Kidney capillary endothelial cell (primary cell): ENCODE measurements at places on chromosomes 16 and 17.

DNA sequence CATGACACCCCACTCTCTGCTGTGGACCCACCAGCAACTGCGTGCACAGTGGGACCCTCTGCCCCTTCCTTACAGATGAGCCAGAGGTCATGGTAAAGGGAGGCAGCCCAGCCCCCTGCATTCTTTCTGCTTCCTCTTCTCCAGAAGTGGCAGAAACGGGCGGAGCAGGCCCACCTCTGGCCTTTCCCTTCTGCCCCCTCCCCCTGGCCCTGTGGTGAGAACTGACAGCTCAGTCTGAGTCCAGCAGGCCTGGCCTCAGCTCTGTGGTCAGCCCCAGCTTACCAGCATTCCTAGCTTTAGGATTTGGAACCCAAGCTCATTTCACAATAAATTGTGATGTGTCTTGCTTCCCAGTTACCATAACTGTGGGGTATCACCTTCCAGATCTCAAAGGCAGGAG is 4.8 kb upstream of the ANKRD11 start:
- no peak for DNase-seq

DNA sequence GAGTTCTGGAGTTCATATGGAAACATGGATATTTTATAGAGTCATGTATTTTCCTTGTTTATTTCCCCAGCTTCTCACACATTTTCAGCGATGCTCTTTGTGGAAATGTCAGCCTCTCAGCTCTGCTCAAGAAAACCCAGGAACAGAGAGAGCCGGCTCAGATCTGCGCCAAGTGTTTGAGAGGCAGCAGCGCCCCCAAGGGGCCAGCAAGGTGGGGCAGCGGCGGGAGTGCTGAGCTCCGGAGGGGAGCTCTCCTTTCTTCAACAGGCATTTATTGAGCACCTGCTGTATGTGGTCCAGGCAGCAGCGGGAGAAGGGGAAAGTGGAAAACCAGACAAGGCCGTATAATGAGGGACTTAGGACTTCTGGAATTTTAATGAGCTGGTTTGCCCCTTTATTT is 421.1 kb upstream of the C16orf82 start:
- peak; percentile 10 for DNase-seq

DNA sequence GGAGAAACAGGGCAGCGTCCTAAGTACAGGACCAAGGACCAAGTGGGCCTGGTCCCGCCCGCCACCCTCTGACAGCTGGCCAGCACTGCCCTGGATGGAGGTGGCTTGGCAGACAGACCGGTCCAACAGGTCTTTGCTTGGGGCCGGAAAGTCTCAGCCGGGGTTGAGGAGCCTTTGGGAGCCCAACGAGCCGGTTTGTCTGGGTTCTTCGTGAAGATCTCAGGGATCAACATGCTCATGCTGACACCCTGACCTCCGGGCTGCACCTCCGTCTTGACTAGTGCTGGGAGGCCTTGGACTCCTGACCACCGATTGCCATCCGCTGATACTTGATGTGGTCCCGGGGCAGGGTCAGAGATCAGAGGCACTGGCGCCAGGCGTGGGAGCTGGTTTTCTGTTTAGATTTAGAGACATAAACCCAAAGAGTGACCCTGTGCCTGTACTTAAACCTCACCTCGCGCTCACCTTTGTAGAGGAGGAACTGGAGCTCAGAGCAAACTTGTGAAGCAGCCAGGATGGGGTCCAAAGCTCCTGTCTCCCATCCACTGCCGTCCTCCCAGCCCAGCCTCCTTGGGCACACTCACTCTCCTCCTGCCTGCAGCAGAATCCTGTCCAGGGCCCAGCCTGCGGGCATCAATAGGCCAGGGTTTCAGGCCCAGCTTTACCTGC is 92.1 kb upstream of the GSE1 start:
- no peak for DNase-seq

GRCh38 chr17:58338841-58339754 is 10.5 kb upstream of the TSPOAP1 start:
- peak; percentile 31 for DNase-seq

GRCh38 chr16:72066747-72067146 is 3.7 kb downstream of the HPR start:
- peak; percentile 16 for DNase-seq

GRCh38 chr16:81335669-81336068 is 20.9 kb downstream of the GAN start:
- no peak for DNase-seq

GRCh38 chr17:75241502-75241901 is 19.9 kb downstream of the GGA3 start:
- no peak for DNase-seq

- DNase-seq: no peak
Observed at GRCh38 chr16:58883131-58883530, 149.0 kb upstream of the GOT2 start.

GRCh38 chr17:82956726-82957468 is 117.1 kb upstream of the ZNF750 start:
- no peak for DNase-seq

DNA sequence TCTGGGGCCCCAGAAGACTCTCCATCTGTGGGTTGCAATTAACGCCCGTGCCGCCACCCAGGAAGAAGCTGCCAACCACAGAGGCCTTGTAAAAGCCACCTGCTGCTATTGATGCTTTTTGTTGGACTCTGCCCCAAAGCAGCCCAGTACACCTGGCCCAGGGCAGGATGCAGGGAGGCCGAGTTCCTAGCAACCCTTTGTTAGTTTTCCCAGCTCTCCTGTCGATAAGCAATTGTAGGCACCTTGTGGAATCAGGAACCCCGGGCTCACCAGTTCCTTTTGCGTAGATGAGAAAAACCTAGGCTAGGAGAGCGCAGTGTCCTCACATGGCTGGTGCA is 103.3 kb downstream of the ABCC6 start:
- DNase-seq: no peak

DNA sequence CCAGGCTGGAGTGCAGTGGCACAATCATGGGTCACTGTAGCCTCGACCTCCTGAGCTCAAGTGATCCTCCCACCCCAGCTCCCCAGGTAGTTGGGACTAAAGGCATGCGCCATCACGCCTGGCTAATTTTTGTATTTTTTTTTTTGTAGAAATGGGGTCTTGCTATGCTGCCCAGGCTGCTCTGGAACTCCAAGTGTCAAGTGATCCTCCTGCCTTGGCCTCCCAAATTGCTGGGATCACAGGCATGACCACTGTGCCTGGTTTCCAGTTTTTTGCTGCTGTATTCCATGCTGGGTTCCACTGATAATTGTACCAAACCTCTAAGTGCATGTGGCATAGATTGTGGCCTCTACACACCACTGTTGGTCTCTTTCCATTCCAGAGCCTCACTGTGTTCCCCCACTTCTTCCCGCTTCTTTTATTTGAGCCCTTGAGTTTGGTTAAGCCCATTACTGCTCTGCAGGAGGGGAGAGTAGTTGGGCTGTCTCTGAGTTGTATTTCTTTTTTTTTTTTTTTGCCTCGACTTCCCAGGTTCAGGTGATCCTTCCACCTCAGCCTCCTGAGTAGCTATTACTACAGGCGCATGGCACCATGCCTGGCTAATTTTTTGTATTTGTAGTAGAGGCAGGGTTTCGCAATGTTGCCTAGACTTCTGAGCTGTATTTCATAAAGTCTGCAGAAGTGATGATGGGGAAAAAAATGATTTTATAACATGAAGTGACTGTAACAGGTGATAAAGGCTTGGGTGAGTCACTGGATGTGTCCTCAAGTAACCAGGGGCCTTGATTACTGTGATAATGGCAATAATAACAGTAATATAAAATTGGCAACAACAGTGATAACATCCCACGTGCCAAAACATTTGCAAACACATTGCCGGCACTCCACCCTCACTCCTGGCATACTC is 30.0 kb downstream of the EEF2K start:
- DNase-seq: no peak

DNA sequence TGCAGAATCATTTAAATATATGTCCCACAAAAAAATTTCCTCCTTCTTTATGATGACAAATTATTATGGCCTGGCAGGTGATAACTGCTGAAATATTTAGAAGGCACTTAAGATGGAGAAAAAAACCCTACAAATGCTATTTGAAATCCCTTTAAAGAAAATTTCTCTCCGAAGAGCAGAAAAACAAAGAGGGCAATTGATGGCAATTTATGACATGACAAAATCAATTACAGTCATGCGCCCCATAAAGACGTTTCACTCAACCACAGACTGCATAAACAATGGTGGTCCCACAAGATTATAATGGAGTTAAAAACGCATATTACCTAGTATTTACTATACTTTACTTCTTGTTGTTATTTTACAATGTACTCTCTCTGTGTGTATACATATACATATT is 25.2 kb upstream of the KIF2B start:
- DNase-seq: no peak
